ENCODE measurements at places on chromosomes 2 and 18.

DNA sequence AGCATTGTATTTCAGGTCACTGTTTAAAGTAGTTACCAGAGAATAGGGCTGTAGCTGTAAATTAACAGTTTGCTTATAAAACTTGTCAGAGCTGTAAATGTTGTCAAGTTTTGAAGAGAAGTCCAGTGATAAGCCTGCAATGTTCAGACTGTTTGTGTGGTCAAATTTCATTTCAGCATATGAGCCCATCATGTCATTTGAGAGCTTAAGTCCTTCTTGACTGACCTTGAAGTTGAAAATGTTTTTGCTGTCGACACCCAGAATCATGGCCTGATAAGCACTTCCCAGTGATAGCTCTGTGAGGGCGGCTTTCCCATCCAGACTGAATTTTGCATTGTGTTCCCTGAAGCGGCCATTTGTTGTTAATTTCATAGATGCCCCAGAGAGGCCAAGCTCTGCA lies 32.4 kb downstream of the APOB start:
- DNase-seq = no peak

- DNase-seq = no peak
Observed at GRCh38 chr2:33607905-33608304, 8.8 kb upstream of the FAM98A start.

DNA sequence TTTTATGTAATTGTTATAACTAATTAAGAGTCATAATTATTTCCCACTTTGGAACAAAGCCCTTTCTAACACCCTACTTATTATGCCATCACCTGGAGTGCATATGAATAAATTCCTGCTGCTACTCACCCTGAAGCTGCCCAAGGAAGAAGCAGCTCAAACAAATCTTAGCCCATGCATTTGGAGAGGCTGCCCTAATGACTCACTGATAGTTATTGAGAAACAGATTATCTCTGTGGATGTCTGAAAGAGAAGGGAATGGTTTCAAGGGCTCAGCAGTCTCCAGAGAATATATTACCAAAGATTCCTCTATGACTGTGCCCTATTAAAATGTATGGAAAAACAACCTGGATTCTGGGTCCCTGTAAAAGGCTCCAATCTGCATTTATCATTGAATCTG lies 81.0 kb downstream of the GPR39 start:
- DNase-seq = no peak

DNA sequence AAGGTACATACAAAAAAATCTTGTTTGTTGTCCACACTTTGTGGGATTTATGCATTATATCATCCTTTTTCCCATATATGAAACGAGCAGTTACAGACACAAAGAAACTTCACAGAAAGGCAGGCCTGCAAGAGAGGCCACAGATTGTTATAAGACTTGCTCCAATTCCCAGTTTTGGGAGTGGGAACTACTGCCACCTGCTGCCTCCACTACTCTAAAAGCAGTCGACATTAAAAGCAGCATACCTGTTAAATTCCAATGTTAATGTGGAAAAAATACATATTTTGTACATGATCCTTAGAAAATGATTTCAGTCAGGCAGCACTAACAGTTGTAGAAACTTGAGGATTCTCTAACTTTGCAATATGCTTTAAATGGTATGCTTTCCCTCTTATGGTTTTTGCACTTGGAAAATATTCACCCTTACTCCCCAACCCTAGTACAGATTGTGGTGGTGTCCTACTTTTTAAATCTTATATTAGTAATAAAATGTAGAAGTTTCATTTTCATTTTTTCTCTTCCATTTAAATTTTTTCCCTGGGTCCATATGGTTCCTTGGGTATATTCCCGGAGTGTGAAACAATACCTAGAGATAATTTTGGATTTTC lies 37.9 kb downstream of the SLC38A11 start:
- DNase-seq = no peak

DNA sequence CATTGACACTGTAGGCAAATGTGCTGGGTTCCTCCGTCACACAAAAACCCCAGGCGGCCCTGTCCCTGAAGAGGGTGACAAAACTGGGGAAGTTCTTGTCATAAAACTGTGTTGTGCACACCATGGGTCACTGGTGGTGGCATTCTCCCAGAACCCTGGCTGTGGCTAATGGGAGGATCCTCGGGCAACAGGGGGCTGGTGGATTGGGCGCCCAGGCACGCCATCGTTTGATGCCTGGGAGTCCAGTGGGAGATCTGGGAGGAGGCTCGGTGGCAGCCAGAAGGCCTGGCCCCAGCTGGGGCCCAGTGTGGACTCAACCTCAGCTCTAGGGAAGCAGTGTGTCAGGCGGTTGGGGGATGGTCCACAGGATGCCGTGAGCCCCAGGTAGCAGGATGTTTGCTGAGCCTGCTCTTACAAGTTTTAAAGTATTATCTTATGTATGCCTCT lies 140.7 kb downstream of the ACOXL start:
- DNase-seq = no peak

DNA sequence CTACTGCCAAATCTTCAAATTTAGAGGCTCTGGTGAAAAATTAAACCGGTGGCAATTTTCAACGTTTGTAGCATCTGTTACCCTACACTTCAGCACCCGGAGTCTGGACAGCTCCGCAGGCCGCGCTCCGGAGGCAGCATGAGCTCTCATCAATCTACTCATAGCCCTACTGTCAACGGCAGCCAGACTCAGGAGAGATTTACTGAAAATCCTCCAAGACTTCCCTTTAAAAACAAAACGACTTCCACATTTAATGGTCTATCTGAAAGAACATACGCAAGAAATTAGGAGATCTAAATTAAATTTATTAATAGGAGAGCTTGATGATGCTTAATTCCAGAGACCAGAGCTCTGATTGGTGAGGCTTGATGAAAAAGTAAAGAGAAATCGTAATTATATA lies 970 bp upstream of the ADCYAP1 start:
- DNase-seq = peak; percentile 39

GRCh38 chr2:106009096-106009495 lies 185.0 kb downstream of the UXS1 start:
- no peak for DNase-seq

DNA sequence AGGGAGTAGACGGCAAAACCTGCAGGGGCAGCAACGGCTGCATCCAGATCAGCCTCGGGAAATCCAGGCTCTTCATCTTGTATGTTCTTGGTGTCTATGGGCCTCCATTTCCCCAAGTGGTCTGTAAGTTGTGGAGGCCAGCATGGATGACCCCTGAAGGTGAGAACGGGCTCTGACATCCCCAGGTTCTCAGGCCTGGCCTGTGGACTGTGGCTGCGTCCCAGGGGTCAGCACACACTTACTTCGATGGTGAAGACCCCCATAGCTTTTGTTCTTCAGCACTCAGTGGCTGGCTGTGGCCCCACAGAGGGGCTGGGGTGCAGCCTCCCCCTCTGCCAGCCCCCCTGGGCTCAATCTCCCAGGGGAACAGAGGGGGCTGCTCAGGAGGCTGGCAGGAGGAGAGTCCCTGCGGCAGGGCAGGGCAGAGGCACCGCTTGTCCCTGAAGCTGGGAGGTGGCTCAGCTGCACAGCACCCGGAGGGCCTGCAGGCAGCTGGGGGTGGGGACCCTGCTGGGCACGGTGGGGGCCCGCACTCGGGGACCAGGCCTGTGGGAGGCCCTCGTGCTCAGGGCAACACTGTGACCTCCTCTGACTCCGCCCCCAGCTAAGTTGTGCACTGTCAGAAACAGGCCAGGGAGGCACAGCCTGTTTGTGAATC lies 3.8 kb downstream of the SLC66A3 start:
- no peak for DNase-seq

DNA sequence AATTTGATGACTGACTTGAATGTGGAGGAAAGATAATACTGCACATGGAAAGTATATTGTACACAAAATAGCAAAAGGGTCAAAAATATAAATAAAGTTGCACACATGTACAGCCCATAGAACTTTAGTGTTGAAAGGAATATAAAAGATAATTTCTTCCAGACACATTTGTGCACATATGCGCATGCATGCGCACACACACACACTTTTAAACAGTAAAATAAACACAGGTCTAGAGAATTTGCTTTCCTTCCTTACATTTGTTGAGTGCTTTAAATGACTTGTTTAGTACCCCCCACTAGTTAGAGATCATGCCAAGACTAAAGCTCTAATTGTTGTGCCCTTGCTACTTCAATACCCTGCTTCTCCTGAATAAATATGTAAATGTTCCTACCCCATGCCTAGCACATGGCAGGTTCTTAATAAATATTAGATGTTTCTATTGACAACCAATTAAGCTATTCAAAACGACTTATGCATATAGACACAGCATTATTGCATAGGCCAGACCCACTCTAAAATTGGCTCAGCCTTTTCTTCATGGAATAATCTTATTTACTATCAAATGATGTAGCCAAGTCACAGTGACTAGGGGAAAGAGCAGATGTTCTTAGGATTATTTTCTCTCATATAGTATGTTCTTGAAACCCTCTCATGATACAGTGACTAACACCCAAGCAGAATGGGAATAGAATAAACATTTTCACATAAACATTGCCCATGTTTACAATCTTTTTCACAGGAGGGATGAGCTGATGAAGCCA lies 165.5 kb upstream of the ACVR2A start:
- DNase-seq = no peak

DNA sequence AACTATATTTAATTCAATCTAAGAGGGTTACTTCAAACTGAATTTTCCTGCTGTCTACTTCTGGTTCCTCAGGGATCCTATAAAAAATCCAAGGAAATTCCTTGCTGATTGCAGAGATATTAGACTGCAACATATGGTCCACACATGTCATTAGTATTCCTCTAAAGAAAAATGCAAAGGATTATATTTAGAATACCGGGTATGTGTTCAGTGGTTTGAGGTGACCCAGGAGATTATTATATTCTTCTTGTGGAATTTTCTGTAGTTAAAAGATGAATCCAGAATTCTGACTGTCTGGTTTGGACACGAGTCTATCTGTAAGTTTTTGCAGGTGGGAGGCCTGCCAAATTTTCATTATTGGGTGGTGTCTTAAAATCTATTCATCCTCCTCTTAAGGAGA lies 18.2 kb downstream of the HOXD1 start:
- DNase-seq = no peak
